ENCODE measurements at places on chromosomes 5 and 9.

- no peak for DNase-seq
Observed at GRCh38 chr9:37512437-37512836, 26.7 kb downstream of the POLR1E start.

DNA sequence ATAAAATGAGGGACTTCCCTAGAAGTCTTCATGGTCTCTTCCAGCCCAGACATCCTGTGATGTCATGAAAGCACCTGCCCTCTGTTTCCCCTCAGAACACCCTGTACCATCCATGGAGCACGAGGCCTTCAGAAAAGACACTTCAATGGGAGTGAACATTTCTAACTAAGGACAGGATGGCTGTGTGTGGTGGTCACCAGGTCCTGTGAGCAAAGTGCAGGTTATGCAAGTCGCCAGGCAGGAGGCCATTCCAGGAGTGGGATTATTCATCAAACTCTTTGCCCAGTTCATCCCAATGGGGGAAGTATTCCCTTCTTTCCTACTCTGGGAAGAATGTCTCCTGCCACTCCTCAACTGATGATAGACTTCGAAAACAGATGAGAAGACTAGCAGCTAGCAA, 80.5 kb downstream of the SLC1A3 start:
- no peak for DNase-seq

DNA sequence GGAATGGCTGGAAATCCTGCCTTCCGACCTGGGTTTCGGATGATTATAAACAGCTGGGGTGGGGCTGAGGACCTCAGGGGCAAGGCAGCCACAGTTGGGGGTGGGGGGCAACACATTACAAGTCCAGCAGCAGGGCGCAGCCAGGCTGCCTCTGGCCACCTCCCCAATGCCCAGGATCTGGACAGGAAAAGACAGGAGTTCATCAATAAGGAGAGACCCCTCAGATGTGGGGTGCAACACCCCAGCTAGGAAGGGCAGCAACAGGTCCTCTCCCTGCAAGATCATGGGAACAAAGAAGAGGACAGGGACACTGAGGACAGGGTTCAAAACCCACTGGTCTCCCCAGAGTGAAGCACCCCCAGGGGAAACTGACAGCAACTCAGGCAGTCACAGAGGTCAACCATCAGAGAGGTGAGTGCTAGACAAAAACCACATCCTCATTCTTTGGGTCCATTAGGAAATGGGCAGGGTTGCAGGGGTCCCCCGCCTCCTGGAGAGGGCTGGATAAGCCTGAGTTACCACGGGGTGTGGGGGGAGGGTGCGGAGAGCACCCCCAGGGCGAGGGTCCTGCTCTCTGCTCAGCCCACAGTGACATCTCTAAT, 33.5 kb downstream of the SEMA4D start:
- no peak for DNase-seq

GRCh38 chr9:121371495-121372061, 1.5 kb upstream of the STOM start:
- DNase-seq: no peak

DNA sequence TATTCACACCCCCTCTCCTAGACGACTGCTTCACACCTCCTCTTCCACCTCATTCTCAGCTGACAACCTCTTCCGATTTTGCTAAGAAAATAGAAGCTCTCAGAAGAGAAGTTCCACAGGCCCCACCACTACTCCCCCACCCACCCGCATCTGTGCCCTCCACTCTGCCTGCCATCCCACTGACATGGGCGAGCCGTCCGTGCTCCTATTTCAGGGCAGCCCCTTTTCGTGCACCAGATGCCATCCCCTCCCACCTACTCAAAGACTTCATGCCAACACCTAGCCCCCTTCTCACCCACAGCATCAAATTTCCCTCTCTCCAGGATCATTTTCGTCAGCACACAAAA, 34.6 kb upstream of the JADE2 start:
- no peak for DNase-seq

DNA sequence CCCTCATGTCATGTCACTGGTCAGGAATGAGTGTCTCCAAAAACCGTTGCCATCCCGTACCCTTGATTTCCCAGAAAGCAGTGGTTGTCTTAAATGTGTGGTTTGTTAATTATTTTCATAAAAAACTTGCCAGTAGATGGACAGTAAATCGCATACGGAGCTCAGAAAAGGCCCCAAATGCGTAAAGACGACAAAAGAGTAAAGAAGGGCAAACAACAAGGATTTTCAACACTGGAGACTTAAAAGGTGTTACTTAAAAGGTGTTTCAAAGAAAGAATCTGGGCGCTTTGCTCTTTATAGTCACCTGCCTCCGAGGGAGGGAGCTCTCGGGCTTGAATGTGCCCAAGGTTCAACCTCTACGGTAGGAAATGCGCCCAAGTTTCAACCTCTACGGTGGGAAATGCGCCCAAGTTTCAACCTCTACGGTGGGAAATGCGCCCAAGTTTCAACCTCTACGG, 734 bp downstream of the KIF27 start:
- DNase-seq: peak; percentile 20

- no peak for DNase-seq
Observed at GRCh38 chr5:134005417-134006061, 764 bp upstream of the VDAC1 start.

DNA sequence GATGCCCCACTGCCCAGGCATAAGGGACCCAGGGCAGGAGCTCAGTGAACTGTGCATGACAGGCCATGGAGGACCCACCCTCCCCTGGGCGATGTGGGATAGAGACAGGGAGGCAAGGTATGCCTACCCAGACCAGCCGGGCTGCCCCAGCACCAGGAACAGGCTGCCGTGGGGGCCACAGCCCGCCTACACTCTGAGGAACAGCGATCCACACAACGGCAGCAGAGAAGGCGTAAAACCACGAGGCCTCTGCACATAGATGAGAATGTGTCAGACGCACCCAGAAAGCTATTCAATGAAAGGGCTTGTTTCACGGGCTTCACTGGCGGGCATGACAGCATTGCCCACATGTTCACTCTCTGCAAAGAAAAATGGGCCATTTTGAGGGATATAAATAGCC, 49.5 kb downstream of the SEMA4D start:
- no peak for DNase-seq

GRCh38 chr9:18605766-18606180, 131.8 kb downstream of the ADAMTSL1 start:
- DNase-seq: peak; percentile 52

DNA sequence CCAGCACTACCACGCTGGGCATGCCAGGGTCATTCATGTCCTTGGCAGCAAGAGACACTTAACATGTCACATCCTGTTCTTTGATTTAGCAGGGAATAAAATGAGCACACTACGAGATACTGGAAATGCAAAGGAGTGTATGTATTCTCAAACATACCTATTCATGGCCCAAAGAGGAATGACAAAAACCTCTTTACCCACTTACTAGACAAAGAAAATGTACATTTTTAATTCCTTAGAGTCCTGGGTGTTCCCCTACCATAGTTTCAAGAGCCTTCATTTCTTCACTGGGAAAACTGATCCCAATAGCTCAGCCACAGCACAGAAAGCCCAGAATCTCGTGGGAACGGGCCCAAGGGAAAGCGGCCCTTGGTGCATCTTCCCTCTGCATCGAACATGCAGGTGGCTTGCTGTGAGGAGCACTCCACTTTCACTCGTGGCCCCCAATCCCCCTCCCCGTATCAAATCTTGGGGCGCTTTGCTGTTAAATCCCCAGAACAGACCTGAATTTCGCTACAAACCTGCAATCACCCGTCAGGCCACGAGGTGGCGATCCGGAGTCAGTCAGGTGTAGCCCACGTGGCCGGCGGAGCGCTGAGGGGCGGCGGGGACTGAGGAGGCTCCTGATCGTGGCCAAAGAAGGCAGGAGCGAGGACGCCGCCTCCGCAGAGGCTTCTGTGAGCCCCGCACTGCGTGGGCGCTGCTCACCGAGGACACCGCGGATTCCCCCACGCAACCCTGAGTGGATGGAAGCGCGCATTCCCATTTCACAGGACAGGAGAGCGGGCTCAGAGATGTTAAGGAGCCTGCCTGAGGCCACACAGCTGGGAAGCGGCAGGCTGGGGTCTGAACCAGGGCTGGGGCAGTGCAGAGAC, 91.4 kb downstream of the LMX1B start:
- peak; percentile 85 for DNase-seq

GRCh38 chr5:16922430-16922829, 13.7 kb downstream of the MYO10 start:
- no peak for DNase-seq

DNA sequence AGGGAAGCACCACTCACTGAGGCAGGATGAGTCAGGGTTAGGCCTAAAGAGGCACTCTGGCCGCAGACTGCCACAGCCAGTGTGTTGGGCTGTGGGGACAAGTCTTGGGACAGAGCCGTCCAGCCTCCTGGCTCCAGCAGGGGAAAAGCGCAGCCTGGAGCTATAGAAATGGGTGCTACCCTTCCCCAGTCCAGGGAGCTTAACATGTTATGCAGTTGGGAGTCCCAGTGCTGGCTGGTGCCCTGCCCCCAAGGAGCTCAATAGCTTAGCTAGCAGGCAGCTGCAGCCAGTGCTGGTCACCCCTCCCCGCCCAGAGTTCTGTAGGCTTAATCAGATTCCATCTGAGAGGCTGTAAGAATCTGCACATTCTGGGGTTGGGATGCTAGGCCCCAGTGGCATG, 399.6 kb upstream of the TUSC1 start:
- no peak for DNase-seq

GRCh38 chr5:61569353-61569752, 237.3 kb downstream of the ZSWIM6 start:
- no peak for DNase-seq

Measured in tibial nerve (tissue), 4 donors.